ENCODE measurements at places on chromosomes 3 and 15.

DNA sequence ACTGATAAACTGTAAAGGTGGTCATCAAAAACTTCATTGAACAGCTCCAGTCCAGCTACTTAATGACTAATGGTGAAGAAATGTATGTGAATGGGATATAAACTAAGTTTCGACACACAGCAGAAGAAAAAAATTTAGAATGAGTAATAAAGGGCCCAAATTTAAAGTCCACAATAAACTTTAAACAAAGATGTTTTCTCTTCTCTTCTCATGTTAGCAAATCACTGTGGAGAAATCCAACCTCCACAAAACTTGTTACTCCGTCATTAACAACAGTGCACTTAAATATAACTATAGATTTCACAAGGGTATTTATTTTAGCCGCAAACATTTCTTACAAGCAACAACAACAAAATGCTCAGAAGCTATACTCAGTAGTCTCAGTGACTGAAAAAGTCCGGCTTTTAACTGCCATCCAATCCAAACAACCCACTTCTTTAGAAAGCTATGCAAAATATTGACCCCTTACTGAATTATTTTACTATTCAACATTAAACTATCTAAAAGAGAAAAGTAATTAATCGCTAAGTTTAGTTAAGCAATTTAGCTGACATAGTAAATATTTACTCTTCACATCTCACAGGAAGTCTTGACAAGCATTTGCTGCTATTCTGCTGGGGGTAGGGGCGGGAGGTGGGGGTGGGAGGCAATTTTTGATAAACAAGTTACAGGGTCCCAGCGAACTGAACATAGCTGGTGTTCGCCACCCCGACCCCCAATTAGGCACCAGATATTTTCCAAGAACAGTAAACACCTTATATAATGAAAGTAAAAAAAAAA, 2.4 kb downstream of the IGF2BP2 start:
- peak; percentile 50 for DNase-seq

- DNase-seq: no peak
These were observed 137.8 kb downstream of the NTRK3 start for GRCh38 chr15:88118741-88119140.

DNA sequence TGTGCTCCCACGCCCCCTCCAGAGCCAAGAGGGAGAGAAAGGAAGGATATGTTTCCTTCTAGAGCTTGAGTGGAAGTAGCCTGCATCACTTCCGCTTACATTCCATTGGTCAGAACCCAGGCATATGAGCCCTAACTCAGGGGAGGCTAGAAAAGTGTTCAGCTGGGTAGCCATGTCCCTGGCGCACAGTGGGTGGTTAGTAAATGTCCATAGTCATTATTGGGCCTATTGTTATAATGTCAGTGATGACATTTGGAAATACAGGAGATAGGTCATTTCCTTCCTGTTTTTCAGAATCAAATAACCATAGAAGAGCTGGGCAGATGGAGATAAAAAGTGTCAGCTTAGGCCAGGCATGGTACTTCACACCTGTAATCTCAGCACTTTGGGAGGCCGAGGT, 27.3 kb downstream of the CD276 start:
- no peak for DNase-seq

DNA sequence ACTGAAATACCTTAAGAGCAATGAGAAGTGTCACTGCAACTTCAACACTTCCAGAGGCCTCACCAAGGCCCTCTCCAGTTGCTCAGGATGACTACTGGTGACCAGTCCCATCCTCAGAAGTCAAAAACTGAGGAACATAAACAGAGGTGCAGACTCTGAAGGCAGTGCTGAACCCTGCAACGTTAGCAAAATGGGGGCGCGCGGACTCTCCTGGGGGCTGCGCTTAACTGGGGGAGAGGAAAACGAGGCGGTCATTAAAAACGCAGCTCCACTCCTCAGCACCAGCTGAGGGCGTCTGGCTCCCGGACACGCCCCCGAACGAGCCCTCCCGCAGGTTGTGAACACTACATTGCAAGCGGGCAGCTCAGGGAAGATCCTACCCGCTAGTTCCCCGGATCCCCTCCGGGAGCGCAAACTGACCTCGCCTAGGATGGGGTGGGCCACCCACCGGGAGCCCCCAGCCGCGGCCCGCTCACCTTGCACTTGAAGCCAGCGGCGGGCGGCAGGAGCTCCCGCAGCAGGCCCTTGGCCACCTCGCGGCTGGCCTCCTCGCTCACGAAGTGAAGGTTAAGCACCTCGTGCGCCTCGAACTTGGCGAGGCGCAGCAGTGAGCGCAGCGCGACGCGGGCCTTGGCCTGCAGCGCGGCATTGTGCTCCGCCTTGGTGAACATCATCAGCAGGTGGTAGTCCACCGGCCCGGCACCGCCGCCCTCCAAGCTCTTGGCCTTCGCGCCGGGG, 711 bp downstream of the XXYLT1 start:
- peak; percentile 31 for DNase-seq

DNA sequence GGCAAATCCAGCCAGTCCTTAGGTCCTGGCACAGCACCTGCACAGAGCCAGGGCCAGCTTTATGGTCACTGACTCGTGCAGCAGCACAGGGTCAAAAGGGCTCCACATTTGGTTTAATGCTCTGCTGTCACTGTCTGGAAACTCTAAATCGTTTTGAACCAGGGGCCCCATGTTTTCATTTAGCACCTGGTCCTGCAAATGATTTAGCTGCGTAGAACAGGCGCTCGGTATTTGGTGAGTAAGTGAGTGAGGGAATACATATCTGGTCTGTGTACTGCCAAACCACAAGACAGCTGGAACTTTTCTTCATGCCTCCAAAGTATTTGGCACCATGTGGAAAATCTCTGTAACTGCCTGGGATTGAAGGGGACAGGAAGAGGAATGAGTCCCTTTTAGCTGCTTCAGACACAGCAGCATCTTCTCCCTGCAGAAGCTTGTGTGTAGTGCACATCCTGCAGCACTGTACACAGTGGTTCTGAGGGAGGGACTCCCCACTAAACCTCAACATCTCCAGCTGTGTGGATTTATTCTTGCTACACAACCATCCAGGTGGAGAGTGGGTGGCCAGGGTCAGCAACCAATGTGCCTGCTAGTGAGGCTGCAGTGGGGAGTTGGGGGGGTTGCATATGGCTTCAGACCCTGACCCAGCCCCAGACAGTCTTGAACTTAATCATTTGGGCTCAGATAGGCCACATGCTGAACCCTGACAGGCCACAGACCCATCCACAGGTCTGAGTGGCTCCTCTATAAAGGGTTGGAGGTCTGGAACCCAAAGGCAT, 1.1 kb downstream of the SH2D7 start:
- DNase-seq: no peak

DNA sequence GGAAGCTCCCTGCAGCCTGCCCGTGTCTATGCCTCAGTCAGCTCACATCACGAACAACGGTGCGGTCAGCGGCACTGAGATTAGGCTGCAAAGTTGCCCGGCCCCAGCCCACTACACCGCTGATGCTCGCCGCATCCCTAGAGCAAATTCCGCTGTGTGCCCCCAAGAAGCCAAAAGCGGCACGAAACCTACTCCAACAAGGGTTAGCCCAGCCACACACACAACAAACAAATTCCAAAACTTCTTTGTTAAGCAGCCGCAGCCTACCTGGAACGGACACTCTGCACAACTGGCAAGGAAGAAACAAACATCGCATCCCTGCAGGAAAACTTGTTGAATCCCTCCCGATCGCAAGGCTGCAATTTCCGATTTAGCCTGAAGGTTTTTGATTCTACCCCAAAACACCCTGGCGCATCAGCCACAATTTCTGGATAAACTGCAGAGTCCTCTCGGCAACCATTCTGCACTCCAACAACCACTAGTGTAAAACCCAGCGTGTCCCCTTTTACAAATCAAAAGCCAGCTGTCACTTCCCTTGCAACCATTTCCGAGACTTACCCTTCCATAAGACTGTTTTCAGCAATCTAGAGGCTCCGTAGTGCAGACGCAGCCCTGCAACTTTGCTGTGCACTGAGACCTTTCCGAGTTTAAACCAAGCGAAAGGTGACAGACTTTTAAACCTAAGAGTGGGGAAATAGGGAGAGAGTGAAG, 449 bp downstream of the ROBO1 start:
- DNase-seq: peak; percentile 2

DNA sequence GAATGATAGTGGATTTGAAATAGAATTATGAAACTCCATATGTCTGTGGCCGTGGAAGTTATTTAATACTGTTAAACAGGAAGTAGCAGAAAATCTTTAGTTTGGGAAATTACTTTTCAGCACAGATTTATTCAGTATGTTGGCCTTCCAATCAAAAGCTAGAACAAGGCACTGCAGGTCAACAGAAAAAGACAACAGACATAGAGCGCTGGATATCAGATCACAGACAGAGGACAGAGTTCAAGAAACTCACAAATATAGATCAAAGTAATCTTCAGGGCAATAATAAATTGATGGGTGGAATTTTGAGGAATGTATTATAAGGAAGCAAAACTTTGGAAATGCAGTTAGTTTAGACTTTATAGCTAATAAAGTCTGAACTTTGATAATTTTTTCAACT, 159.5 kb upstream of the TMCO5A start:
- no peak for DNase-seq

- DNase-seq: no peak
These were observed 132.9 kb downstream of the ZNF621 start for GRCh38 chr3:40657623-40658022.

GRCh38 chr3:98746122-98746521, 17.0 kb upstream of the ST3GAL6 start:
- DNase-seq: no peak

DNA sequence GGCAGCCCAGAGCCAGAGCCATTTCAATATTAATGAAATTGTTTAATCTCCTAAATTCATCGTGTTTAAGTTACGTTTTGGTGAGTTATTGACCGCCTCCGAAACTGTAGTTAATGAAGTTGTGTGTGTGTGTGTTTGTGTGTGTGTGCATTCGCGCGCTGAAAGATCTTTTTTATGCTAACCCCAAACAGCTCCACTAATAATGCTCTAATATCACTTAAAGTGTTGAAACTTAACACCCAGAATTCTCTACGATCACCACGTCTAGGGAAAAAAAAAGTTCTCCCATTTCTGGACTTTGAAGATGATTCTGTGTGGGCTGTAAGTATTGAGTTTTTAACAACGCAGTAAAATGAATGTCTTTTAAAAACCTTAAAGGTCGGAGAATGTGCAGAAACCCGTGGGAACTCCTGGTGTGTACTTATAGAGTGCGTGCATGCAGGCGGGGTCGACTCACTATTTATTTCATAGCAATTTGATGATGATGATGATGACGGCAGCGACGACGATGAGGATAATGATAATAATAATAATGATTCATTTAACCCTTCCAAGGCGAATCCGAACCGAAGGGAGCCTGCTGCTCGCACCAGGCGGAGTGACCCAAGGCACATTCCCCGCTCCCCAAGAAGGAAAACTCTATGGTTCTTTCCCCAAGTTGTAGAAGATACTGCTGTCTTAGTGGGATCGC, 1.4 kb upstream of the FOXB1 start:
- DNase-seq: no peak

- no peak for DNase-seq
These were observed 10.7 kb upstream of the CNTN6 start for GRCh38 chr3:1082108-1082507.

DNA sequence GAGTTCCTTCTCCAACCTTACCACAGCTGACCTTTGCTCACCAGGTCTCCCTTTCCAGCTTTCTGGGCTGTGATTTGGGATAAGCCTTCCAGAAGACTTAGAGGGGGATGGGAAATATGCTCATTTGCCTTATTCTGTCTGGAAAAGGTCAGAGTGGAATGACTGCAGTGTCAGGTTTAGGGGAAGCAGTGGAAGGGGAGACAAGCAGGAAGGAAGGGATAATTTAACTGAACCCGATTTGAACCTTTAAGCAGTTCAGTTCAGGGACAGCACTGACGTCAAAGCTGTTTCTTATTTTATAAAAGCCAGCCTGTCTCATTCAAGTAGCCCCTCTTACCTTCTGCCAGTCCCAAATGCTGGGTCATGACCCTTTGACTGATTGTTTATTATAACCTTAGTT, 418.4 kb upstream of the RARB start:
- no peak for DNase-seq

GRCh38 chr15:41671656-41672648, 11.7 kb downstream of the MGA start:
- DNase-seq: no peak

- DNase-seq: peak; percentile 69
These were observed 1.3 kb downstream of the ZNF710 start for GRCh38 chr15:90002428-90002844.

DNA sequence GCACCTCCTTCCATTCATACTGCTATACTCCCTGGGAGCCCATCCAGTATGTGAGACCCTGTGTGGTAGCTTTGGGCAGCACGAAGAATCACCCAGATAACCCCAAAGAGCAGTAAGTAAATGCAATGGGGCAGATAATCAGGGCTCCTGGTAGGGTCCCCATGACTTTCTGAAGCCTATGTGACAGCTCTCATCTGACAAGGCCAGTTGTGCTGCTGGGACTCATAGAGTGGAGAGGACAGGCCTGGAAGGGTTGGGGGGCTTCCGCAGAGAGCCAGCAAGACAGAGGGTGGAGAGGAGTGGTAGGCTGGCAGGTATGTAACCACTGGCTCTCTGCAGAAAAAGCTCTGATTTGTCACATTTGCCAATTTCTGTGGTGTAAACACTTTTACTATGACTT, 3.2 kb upstream of the SLC6A20 start:
- no peak for DNase-seq

DNA sequence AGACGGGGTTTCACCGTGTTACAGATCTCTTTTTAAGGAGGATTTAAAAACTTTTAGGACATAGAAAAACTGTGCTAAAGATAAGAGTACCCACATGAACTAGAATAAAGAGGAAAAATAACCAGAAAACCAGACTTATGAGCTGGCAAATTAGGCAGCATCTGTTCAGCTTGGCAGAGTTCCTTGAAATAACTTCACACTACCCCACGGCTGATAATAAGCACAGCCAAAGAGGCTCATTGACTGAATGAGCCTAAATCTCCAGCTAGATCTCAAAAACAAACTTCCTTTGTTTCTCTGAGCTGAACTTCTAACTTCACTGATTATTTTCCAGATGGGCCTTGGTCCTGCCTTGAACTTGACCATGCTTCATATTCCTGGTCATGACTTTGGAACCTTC, 26.7 kb upstream of the PIK3R4 start:
- DNase-seq: no peak

DNA sequence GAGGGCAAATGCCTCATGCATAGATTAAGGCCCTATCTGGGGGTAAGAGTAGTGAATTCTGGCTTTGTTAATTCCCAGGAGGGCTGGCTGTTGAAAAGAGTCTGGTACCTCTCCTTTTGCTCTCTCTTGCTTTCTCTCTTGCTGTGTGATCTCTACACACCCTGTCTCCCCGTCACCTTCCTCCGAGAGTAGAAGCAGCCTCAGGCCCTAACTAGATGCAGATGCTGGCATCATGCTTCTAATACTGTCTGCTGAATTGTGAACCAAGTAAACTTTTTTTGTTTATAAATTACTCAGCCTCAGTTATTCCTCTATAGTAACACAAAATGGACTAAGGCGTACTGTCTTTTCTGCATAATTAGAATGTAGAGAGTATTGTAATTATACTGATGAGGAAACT, 908.1 kb downstream of the DIPK2A start:
- no peak for DNase-seq

GRCh38 chr15:58513008-58513407, 81.2 kb downstream of the LIPC start:
- no peak for DNase-seq

GRCh38 chr3:148839805-148840204, 12.2 kb downstream of the CPB1 start:
- DNase-seq: no peak

Data from small intestine (tissue), 16 donors.